LoVo (cell line): ENCODE measurements at places on chromosomes 13 and 19.

- no peak for DNase-seq
Measured at GRCh38 chr19:13011653-13012389, 16.5 kb downstream of the NFIX start.

GRCh38 chr13:50711996-50712395 lies 131.5 kb downstream of the DLEU7 start:
- no peak for DNase-seq

- DNase-seq = no peak
Measured at GRCh38 chr13:103965506-103966243, 899.5 kb upstream of the SLC10A2 start.

- no peak for DNase-seq
Measured at GRCh38 chr19:6551607-6552450, 21.0 kb downstream of the TNFSF9 start.

DNA sequence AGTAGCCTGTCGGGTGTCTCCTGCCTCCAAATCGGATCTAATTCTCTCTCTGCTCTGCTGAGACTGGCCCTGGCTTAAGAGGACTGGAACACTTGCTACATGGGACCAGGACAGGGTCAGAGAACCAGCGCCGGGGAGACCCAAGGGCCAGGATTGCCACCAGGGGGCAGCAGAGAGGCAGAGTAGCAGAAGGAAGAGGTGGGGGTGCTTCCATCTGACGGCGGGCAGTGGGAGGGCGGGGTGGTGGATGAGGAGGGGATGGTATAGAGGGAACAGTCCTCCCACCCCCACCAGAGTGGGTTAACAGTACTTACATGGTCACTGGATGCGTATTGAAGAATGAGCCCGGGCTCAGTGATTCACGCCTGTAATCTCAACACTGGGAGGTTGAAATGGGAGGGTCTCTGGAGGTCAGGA lies 11.9 kb downstream of the SELENOW start:
- DNase-seq = peak; percentile 67

DNA sequence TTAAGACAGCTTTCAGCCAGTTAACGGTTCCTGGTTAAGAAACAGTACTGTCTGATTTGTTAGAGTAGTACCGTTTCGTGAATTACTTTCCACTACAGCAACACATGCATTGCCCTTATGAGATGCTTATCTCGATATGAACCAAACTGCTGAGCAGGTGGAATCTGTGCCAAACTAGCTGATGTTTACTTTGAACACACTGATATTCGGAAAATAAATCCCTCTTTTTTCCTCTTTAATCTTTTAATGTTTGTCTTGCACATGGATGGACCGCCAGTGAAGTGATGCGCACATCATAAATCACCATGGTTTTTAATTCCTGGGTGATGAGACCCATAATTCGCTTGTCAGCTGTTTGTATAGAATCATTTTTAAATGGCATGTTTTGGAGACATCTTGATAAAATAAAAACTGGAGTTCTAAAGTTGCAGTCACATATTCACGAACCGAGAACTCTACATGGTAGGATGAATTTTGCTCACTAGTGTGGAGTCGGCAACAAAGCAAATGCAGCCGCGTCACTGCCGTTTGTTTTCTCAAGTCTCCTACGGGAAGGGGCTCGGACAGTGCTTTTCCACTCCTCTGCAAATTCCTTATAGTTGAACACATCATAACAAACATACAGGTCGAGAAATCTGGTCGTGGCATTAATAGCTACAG lies 1.1 kb downstream of the GJA3 start:
- no peak for DNase-seq

DNA sequence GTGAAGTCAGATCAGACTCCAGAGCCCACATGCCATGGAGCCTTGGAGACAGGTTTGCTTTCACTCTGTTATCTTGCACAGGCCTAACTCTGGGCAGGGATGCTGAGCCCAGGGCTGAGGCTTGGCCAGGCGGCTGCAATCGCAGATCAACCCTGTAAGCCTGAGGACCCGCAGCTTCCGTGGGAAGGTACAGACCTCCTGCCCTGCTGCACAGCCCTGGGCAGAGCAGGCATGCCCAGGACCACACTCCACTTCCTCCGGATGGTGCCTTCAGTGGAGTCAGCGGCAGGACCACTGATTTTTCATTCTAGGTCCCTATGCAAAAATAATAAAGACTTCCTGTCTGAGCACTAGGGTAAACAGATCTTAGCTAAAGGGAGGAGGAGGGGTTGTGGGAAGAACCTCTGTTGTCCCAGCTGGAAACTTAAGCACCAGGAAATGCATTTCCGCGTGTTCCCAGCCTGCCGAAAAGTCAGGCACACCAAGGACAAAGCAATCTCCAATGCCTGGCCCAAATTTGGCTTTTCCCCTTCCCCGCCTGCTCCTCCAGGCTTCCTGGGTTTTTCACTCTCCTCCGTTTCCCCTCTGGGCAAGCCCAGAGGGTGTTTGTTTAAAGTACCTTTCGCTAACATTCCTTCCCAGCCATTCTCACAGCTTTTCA lies 87.3 kb downstream of the KCTD15 start:
- DNase-seq = no peak

DNA sequence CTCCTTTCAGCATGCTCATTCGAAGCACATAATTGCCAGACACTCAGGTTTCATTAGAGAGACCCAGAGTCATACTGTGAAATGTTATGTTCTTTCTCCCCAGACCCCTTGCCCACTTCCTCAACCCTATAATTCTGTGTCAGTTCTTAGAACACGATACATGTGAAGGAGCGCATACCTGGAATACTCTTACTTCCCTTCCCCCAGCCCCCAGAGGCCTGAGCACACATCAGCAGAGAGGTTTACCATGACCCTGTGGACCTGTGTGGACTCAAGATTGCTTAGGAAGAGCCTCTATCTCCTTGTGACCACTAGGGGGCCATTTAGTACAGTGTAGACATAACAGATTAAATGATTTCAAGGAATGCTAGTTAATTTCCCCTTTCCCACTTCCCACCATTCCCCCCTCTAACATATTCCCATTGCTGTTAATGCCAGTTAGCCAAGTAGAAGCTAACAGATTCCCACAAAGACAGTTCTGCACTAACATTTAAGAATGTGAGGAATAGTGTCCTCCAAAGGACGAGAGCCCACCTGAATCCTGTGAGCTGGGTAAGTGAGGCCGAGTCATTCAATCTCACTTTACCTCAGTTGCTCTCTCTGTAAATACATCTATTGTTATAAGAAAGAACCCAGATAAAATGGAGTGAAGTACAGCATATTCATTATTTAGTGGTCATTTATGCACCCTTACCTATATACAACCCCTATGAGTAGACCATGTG lies 154.2 kb upstream of the MAB21L1 start:
- peak; percentile 63 for DNase-seq

DNA sequence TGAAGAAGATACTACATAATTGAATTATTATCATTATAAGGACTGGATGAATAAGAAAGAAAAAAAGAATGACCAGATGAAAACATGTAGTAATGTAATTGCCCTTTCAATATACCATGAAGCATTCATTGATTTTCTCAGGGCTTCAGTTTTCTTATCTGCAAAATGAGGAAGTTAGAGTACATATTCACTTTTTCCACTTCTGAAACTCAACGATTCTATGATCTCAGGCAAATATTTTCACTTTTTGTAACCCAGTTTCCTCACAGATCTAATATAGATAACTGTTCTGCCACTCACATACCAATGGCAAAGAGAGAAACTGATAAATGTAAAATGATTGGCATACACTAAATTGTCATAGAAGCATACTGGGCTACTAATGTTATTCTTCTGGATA lies 856.6 kb upstream of the KLHL1 start:
- no peak for DNase-seq

GRCh38 chr13:86425170-86425815 lies 626.1 kb upstream of the SLITRK6 start:
- no peak for DNase-seq

DNA sequence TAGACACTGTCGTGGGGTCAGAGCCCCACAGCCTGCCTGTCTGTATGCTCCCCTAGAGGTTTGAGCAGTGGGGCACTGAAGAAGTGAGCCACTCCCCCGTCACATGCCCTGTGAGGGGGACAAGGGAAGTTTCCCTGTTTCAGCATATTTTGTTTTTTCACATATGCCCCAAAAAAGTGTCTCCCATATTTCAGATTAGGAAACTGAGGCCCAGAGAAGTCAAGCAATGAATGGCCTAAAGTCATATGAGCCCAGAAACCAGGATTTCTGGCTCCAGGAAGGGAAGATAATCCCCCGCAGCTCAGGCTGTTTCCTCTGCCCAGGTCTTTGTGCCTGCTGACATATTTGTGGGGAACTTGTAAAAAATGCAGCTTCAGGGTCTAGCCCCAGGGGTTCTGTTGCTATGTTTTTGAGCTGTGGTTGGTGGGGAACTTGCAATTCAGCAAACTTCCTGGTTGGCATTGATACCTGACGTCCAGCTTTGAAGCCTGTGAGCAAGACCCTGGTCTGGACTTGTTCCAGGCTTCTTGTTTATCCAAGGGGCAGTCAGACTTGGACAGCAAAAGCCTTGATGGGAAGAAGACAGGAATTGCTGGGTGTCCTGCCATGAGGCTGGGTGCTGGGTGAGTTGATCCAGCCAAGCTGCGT lies 9.5 kb downstream of the RASL11A start:
- peak; percentile 20 for DNase-seq

- DNase-seq = no peak
Measured at GRCh38 chr19:35224681-35225571, 3.6 kb downstream of the FAM187B start.

- DNase-seq = no peak
Measured at GRCh38 chr13:98313023-98313921, 136.2 kb upstream of the RNF113B start.

DNA sequence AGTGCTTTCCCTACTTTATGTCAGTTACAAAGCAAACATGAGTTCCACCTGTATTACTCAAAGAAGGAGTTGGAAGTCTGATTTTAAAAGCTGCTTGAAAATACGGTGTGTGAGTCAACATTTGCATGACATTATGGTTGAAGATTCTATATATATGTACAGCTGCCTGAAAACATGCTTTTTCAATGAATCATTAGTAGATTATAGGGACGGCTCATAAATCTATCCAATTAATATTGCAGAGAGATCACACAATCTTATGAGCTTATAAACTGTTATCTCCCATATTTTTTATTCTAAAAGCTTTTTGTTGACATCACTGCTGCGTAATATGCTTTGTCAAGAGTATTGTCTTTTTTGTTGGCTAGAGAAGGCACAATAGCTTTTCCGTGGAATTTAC lies 873.8 kb downstream of the SLITRK6 start:
- DNase-seq = no peak

GRCh38 chr13:97490702-97491307 lies 56.8 kb downstream of the RAP2A start:
- no peak for DNase-seq

DNA sequence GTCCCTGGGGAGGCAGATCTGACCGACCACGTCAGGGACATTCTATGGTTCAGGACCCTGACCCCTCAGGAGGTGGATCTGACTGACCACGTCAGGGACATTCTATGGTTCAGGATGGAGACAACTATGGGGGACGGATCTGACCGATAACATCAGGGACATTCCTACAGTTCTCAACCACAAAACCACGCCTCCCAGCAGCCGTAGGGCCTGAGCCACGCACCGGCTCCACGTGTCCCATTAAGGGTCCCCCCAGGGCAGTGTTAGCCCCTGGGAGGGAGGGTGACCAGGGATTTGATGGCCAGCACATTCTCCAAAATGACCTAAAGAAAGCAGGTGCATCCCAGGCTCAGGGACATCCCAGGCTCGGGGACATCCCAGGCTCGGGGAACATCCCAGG lies 49.0 kb upstream of the C13orf46 start:
- no peak for DNase-seq

DNA sequence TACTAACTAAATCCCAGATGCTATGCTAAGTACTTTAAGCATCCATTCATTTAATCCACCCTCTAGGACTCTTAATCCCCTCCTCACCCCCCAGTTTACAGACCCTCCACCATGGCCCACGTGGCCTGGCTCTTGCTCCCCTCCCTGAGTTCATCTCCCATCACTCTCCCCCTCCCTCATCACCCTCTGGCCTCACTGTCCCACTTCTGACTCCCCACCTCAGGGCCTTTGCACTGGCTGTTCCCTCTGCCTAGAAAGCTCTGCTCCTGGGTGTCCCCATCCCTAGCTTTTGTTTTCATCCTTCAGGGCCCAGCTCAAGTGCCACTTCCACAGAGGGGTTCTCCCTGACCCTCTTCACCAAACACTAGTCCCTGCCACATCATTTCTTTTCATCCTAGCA lies 4.2 kb downstream of the B9D2 start:
- DNase-seq = no peak
